ENCODE measurements at places on chromosomes 3 and 15.

DNA sequence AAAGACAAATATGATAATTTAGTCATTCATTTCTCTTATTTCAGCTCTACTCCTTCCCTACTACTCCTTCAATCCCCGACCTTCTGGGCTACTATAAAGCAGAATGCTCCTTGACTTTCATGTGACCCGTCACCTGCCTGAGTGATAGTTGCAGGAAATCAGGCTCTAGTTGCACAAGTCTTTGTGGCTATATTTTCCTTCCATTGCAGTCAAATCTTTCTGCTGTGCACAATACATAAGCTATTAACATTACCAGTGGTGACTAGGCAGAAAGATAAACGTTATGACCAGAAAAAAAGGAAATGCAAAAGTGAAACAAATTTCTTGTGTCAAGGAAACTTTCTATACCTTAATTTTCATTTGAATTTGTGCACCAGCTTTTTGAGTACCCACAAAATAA is 2.3 kb downstream of the SUCNR1 start:
- no peak for DNase-seq

GRCh38 chr3:76941376-76941775 is 98.5 kb upstream of the ROBO2 start:
- no peak for DNase-seq

GRCh38 chr3:64213962-64214379 is 11.3 kb downstream of the PRICKLE2 start:
- DNase-seq: no peak

DNA sequence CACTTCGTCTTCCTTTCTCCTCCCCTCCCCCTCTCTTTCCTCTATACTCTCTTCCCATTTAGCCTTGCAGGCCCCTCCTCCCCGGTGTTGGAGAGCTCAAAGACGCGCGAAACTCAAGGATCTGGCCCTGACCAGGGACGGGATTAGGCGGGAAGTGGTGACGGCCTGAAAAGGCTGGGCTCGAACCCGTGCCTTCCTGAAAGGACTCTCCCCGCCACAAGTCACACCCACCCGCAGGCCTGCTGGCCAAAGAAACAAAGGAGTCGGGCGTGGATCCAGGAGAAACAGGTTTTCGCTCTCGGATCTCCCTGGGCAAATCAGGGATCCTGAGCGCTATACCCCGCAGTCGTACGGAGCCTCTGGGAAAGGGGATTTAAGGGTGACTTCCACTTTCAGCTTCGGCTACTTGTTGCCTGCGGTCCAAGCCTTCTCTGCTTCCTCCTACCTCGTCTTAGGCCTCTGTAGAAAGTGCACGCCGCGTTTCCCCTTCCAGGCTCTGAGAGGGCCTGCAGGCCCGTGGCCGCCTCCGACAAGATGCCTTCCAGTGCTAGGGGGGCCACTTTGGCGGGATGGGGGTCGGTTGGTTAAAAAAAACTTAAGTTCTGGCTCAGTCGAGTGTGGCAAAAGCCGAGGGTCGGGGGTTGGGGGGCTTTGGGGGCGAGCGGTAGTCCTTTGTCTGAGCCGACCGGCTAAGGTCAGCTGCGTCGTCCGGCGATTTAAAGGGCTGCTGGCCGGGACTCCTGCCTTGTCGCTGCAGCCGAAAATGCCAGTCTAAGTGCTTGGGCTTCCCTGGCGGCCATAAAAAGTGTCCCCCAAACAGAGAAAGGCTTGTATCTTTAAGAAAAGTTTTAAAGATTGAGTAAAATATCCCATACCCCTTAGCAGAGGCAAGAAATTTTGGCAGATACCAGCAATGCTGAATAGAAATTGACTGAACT is 8.2 kb downstream of the ZIC4 start:
- no peak for DNase-seq

DNA sequence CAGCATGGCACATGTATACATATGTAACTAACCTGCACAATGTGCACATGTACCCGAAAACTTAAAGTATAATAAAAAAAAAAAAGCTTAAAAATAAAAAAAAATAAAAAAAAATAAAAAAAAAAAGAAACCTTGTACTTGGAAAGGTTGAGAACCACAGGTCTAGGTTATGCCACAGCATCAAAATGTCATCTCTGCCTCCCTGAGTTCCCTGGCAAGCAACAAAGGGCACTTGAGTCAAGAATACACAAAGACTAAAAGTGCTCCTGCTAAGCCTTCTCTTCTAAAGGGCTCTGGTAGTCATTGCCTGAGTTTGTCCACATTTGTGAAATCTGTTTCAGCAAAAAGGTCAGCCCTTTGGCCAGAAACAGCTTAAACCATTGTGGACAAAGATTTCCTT is 395.8 kb upstream of the CCDC54 start:
- no peak for DNase-seq
